ENCODE measurements at places on chromosomes 5 and 9. TPM values are rescaled to one million over a fixed set of nuclear protein-coding genes. Genes with fewer than 3 reads are reported as not detected.

SLC22A4 gene
- total RNA-seq, result 2.2 TPM

DNA sequence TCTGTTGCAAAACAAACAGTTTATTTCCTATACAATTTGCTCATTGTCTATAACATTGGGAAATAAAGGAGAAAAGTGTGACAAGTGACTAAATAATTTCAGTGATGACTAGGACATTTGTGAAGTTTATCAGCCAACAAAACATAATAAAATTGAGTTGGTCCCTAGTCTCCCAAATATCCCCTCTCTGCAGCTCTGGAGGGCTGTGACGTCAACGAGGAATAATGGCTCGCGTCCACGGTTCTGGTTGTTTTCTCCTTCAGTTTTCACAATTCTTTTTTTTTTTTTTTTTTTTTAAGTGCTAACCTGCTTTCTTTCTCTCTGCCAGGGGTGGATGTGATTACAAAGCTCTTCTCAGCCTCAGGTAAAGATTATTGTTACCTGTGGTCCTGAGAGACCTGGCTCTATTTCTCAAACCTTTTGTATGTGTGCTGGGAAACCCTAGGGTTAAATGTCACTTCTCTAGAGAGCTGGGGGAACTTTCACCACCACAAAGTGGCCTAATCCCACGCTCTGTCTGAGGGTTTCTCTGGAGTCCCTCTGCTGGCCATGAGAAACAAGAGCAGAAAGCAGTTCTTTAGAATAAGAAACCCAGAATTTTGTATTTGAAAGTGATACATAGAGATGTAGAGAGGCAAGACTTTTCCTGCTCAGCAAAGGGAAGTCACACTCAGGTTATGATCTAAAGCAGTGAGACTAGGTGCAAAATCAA is 36.2 kb upstream of the ANKRD55 start:
- no peak for DNase-seq

SLC4A9 gene
- total RNA-seq, result 2.5 TPM

DNA sequence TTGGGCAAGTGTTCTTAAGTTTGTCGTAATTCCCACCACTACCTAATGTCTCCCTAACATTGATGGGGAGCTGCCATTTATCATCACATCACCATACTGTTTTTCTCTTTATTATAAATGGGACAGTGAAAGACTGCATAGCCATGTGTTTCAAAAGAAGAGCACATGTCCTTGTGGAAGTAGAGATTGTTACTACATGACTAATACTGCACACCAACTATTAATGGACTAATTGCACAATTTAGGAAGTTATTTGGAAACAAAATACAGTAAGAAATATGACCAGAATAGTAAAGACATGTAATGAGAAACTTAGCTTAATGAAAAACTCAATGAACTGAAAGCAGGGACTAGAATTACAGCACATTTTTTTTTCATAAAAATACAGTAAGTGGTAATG is 12.0 kb upstream of the ELOVL7 start:
- no peak for DNase-seq

PCDHGA9 gene
- 2.1 TPM for total RNA-seq

GRCh38 chr5:56612759-56613158 is 202.6 kb upstream of the MAP3K1 start:
- DNase-seq, result no peak
